Astrocyte (in vitro differentiated cells and primary cell): ENCODE measurements at places on chromosomes 6 and 20. TPM values are rescaled to one million over a fixed set of nuclear protein-coding genes. Genes with fewer than 3 reads are reported as not detected.

MRAP2 gene
- total RNA-seq = 0.12 and 0.20 TPM in 2 replicates

IRAK1BP1 gene
- 3.4 and 3.7 TPM in 2 replicates for total RNA-seq

- H3K4me1 ChIP-seq = peaks cover 94% of the 10 kb centered on the region
- no peaks in the 10 kb centered on the region for H3K27me3 ChIP-seq
- peak overlapping the region; percentile 87 for H3K27ac ChIP-seq
- H3K36me3 ChIP-seq = peaks cover 5% of the 10 kb centered on the region
Observed at GRCh38 chr6:52543262-52543661, 33.6 kb downstream of the TRAM2 start.

DNA sequence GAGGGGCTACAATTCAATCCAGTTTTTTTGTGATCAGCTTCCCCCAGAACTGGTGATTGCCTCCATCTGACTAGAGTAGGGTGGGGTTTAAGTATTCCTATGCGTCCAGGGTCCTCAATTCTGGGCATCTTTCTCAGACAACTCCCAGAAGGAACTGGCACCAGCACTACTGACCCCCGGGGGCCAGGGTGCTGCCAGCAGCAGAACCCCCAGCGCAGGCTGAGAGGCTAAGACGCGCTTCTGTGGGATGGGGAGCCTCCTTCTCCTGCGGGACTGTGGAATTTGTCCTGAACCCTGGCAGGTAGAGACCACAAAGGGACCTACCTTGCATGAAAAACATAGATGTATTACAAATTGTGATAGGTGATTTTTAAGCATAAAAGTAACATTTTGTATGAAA is 124.4 kb downstream of the PACRG start:
- H3K27me3 ChIP-seq = no peaks in the 10 kb centered on the region
- H3K36me3 ChIP-seq = no peaks in the 10 kb centered on the region
- DNase-seq = no peak
- no peak overlapping the region for H3K4me3 ChIP-seq
- H3K4me1 ChIP-seq = peaks cover 2% of the 10 kb centered on the region

- no peaks in the 10 kb centered on the region for H3K27me3 ChIP-seq
- no peaks in the 10 kb centered on the region for H3K36me3 ChIP-seq
- no peak for DNase-seq
- no peak overlapping the region for H3K4me3 ChIP-seq
Observed at GRCh38 chr6:130524552-130524951, 158.7 kb downstream of the TMEM200A start.

DNA sequence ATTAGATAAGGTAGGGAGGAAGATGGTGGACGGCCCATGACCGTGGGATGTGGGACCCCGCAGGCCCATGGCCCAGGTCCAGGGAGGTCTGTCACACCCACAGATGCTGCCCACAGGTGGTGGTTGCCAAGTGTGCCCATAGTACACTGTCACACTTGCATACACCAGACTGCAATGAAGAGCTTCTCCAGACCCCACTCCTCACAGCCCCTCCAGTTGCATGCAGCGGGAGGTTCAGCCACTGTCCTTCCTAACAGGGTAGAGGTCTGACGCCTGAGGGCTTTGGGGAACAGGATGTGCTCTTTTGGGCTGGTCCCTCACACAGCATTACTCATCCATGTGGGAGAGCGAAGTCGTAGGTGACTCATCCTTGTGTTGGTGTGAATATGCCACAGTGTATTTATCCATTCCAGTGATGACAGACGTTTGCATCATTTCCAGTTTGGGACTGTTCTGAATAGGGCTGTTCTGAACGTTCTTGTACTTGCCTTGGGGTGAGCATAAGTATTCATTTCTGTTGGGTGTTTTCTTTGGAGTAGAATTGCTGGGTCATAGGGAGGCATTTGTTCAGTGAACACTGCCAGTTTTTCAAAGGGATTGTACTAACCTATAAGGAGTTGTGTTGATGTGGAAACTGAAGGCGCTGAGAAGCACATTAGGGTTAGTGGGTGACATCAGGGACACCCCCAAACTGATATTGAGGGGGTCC is 10.1 kb upstream of the PYGB start:
- no peaks in the 10 kb centered on the region for H3K36me3 ChIP-seq
- peak overlapping the region; percentile 97 for H3K27ac ChIP-seq
- H3K4me3 ChIP-seq = no peak overlapping the region
- peaks cover 40% of the 10 kb centered on the region for H3K4me1 ChIP-seq
